Stimulated activated memory B cell treated with anti-CD40 and anti-IgM and Interleukin-4, amounts not matched to agents 10 μg/mL and 1 μg/mL and 100 μg/mL, for 72 hours (primary cell): ENCODE measurements at places on chromosomes 16 and 17.

DNA sequence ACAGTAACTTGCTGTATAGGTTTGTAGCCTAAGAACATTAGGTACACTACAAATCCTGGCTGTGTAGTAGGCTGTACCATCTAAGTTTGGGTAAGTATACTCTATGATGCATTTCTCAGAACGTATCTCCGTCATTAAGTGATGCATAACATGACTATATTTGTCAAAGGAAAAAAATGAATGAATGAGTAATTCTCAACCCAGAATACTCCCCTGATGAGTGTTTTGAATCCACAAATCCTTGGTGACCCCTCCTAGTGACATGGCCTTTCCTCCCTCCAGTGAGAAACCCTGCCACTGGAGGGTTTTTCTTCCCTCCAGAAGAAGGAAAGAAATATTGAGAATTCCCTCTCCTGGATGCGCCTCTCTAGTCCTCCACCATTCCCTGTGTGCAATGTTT is 24.0 kb upstream of the SALL1 start:
- no peak for ATAC-seq

DNA sequence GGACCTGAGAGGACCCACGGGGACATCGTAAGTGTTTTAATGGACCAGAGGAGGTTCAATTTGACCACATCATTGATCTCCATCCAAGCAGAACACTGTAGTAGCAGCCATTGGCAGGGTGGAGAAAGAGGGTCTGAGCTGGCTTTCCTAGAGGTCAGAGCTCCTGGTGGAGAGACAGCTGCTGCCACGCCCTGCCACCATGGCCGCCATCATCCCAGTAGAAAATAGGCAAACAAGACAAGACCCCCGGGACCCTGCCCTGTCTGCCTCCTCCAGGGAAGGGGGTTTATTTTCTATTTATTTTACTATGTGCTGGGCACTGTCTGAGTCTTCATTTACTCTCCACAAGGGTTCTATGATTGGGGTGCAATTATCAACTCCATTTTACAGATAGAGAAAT is 11.4 kb upstream of the ITGA3 start:
- no peak for ATAC-seq

DNA sequence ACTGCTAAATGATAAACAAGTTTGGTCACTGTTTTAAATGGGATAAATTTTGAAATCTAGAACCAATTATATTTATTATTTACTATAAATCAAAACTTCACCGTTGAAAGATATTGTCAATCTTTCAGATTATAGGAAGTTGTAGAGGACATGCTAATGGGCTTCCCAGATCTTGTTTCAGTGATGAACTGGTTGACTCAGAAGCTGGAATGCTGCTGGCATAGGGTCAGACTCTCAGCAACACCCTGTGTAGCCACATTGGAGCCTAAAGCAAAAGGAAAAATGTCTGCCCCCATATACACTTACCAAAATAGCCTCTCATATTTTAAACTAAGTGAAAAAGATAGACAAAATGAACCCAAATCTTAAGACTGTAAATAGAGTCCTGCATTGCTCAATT is 916.9 kb upstream of the SOX9 start:
- no peak for ATAC-seq

DNA sequence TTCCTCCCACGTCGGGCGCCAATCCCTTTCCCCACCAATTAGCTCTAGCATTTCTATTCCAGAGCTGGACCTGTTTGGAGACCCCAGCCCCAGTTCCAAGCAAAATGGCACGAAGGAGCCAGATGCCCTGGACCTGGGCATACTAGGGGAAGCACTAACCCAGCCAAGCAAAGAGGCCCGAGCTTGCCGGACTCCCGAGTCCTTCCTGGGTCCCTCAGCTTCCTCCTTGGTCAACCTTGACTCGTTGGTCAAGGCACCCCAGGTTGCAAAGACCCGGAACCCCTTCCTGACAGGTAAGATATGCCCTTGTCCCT is 5.6 kb upstream of the SPATA20 start:
- no peak for ATAC-seq

DNA sequence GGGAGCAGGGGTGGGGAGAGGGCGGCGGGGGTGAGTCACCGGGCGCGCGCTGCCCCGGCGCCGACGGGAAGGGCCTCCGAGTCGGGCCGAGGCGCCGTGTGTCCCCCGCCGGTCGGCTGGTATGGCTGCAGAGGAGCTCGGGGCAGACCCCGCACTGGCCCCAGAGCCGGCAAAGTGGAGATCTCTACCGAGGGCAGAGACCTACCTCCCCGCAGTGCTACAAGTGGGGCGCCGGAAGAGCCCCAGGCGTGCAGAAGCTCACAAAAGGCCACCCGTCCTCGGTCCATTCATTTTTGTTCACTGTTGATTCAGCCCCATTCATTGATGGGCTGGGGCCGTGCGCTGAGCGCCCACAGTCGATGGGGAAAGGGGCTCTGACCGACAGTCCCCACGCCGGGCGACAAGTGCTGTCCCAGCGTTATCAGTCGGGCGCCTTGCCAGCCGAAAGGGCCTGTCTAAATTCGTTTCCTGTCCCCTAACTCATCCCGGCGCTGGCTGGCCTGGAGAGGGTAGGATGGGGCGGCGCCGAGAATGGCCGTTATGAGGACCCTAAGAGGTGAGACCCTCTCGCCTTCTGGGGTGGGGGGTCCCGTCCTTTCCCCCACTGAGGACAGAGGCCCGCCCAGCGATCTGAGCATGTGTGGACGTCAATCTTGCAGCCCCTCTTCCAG is 709 bp upstream of the ENO3 start:
- no peak for ATAC-seq

DNA sequence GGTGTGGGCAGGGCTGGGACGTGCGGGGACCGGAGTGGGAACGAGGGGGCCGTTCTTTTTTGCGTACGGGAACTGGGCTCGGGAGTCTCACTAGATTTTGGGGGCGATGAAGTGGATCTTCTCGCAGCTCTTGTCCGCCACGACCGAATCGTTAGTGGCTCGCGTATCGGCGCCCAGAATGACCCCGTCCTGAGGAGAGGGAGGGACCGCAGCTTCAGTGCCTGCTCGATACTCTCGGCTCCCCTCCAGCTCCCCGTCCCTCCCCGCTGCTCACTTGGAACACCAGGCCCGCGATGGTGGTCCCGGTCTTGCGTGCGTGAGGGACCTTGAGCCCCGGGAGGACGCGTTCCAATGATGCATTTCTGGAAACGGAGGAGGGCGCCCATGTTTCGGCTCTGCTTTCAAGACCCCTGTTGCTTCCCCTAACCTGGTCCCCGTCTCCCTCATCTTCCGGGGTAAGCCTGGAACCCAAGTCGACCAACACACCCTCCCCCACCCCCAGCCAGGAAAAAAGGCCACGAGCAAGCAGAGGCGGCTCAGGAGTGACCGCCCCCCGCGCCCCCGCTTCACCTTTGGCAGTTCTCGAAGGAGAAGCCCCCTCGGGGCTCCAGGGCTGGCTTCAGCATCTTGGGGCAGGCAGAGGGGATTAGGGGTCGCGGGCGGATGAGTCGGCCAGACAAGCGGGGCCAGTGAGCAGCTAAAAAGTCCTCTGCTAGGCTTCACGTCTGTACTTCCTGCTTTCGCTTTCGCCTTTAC is at the start of gene PSMB10:
PSMB10 (minus strand) TSS at position 727 of the 756 bp plus-strand sequence; CDS start at position 626, 101 bp downstream.
- peak; percentile 21 for ATAC-seq

DNA sequence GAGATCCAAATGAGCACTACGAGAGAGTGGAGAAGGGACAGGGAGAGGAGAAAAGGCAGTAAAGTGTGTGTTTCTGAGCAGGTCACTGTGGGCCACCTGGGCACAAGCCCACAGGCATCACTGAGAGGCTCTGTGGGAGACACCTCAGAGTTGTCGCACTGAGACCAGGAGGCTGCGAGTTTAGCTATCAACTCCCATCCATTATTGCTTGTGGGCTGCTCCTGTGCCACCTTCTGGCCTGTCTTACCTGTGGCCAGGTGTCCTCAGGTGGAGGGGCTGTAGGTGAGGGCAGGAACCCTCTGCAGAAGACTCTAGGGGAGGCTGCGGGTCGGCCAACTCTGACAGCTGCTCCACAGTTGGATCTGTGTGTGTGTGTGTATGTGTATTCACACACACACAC is 2.5 kb upstream of the PRR29 start:
- ATAC-seq, result no peak
